Right lobe of liver (tissue), 6 donors: ENCODE measurements at places on chromosomes 4 and X. TPM values are rescaled to one million over a fixed set of nuclear protein-coding genes. Genes with fewer than 3 reads are reported as not detected.

GRCh38 chrX:21691512-21692018 is 33.4 kb upstream of the KLHL34 start:
- DNase-seq: no peak

DNA sequence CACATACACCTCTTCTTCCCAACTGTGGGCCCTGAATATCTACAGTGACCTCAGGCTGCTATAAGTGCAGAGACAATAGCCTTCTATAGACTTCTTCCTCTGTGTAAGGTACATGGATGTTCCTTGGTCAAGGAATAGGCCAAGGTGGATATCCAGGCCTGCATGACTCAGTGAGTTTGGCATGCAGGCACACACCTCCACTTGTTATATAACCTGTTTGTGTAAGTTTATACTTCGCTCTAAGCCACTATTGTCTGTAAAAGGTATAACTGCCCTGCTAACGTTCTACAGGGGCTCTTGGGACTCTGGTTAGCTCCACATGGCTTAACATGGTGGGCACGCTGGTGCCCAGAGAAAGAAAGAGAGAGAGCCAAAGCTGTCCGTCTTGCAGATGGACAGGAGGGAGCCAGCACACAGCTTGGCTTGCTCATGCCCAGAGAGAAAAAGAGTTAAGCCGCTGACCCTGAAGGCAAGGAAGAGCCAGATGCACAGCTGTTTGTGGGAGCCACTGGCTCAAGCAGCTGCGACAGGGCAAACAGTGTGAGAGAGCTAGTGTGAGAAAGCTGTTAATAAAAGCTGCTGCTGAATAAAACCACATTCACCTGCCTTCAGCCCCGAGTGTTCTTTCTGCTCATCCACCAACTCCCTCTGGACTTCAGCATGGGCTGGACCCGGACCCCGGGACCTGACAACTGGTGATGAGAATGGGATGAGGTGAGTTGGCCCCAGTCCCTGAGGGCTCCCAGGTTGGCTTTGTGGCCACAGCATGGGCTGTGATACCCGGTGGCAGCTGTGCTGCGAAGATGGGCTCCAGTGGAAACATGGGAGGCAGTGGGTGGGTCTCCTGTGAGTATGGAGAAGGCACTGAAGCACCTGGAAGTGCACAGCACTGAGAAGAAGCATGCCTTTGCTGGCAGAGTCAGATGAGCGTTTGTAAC is 44.5 kb upstream of the ZBTB33 start:
- no peak for DNase-seq

The XIAP gene
- 15.4 TPM for total RNA-seq

The ASB12 gene
- not detected for total RNA-seq

DNA sequence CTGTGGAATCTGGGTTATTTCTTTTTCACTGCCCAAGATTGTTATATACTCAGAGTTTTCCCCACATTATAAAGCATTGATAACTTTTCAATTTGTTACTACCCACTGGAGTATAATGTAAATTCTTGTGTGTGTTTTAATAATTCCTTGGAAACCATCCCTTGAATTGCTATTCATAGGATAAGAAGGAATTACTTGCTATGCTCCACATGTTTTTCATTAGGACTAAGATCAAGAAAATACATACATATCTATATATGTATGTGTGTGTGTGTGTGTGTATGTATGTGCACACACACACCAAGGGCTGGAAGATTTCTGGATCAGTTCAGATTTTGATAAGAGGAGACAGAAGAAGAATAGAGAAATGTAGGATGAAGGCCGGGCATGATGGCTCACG is 206.4 kb upstream of the JADE1 start:
- DNase-seq: no peak

The MAOB gene
- total RNA-seq: 143 TPM

- no peak for DNase-seq
Measured at GRCh38 chr4:107468156-107468555, 251.9 kb downstream of the PAPSS1 start.

The EIF4E gene
- 33.2 TPM for total RNA-seq

GRCh38 chrX:22186165-22186564 is 86.5 kb upstream of the CBLL2 start:
- DNase-seq: no peak

GRCh38 chr4:105148356-105148755 is 1.7 kb downstream of the TET2 start:
- no peak for DNase-seq

The C1QTNF7 gene
- total RNA-seq: 0.37 TPM

GRCh38 chr4:70997036-70997435 is 3.6 kb downstream of the DCK start:
- DNase-seq: no peak

- DNase-seq: no peak
Measured at GRCh38 chr4:36665985-36666527, 384.6 kb downstream of the DTHD1 start.

DNA sequence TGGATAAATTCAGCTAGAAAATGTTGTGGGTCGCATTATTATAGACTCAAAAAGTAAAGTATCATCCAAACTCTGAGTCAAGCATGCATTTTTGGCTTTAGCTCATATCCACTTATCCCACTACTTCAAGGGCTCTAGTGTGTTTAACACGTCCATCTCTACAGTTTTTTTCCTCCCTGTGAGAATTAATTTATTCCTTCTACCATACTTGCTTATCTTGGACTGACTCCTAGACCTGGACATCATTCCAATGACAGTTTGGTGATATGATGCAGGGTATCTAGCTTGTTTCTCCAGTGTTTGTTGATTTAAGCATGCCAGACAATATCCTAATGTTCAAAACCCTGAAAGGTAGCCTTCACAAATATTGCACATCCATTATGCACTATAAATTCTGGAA is 1037.1 kb upstream of the INTU start:
- no peak for DNase-seq

GRCh38 chr4:89915937-89916336 is 21.3 kb downstream of the MMRN1 start:
- DNase-seq: no peak

- DNase-seq: no peak
Measured at GRCh38 chrX:70527610-70528345, 83.1 kb downstream of the DLG3 start.

The SPARCL1 gene
- total RNA-seq: 8.0 TPM

- no peak for DNase-seq
Measured at GRCh38 chr4:60637976-60638375, 562.1 kb upstream of the ADGRL3 start.

The IL2 gene
- total RNA-seq: not detected

DNA sequence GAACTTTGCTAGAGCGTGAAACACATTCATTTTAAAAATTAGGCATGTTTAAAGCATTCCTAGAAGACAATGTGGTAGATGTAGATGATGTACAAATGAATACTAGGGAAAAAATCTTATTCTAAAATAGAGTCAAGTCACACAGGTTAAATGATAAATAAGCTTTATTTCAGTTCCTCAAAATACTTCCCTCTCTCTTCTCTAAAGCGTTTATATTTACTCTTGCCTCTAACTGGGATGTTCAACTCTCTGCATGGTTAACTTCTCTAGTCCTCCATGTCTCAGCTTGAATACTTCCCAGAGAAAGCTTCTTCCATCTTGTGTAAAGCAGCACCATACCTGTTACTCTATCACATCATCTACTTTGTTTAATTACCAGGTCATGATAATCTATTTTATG is 30.9 kb upstream of the GLRA3 start:
- no peak for DNase-seq

The NR0B1 gene
- total RNA-seq: not detected

The HAND2 gene
- 6.3 TPM for total RNA-seq

The TRIM75 gene
- not detected for total RNA-seq

DNA sequence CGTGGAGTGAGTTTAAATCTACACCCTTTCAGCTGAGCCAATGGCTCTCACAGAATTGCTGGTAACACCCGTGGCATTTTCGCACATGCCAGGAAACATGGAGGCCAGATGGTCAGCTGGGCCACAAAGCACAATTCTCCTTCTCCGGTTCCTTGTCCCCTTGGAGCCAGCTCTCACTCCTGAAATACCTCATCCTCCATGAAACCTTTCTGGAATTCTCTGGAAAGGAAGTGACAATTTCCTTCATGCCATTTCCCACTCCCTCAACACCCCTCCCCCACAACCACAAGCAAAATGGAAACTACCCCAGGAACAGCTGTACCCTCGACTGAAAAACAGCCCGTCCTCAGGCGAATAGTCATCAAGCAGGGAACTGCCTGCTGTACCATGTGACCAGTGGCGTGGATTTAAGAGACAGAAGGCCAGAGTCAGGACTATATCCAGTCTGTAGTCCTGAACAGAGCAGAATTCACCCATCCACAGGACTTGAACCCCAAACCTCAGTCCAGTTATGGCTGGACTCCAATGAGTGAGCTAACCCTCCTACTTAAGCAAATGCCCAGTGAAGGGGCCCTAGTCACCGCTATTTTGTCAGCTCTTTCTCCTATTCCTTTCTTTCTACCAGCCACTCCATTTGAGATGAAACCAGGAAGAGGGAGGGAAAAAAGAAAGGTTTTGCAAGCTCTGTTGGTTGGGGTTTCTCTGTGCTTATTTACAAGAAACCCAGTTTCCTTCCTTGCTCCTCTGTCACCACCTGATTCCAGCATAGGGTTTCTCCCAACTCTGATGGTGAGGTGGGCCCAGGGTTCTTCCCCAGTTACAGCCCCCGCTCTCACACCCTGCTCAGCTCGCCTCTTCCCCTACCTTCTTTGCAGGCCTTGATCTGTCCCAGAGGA is 24.5 kb downstream of the ELF4 start:
- no peak for DNase-seq

DNA sequence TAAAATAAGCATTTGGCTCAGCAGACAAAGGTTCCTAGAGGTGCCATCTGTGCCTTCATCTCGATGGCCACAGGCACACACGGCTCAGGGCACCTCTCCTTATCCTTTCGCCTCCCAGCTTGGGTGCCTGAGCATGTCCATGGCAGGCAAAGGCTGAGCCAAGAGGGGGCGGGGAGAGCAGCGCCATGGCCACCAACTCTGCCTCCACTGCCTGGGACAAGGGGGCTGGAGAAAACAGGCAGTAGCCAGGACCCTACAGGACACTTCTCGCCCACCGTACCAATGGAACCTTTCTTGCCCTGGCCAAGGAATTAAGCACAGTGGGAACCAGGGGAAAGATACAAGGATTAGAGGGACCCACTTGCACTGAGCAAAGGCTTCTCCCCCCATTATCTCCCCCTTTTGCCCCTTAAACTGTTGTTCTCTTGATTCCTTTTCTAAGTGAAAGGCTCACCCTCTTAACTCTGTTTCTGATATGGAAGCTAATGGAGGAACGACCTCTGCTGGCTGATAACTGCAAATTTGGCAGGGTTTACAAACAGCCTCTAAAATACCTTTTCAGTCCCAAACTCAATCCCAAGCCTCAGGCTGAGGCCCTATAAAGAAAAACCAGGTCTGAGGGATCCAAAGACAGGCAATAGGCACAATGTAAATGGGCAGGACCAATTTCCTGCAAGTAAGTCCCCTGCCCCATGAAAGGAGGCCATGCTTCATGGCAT is 335.2 kb downstream of the ADAM29 start:
- no peak for DNase-seq

DNA sequence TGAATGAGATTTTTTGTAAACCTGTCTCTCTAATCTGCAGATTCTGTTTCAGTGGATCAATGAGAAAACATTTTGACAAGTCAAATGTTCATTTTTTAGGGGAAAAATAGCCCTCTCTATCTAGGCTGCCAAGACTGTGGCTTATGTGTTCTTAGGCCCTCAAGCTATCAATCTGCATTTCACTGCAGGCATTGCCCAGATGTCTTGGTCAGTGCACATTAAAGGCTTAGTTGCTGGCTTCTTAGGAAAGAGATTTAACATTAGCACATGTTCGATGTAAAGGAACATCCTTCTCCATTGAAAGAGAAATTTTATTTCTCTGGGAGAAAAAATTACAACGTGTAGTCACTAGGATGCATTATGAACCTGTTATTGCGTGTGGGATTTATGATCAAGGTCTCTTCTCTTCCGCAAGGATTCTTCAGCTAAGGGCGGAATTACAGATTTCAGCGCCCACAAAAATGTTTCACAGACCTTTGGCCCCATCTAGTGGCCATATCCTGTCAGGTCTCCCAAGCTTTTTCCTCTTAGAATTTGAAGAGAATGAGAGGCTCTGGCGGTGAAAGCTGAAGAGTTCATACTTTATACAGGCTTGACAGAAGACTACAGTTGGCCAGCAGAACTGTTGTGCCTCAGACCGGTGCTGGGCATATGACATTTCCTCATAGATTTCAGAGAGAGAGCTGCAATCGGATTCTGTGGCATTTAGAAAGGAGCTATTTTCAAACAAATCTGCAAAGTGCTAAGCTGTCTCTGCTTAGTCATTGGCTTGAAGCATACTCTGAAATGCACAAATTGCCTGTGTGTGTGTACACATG is 144.6 kb upstream of the NOCT start:
- DNase-seq: peak; percentile 57

GRCh38 chr4:9845791-9846493 is 64.5 kb downstream of the DRD5 start:
- DNase-seq: no peak

DNA sequence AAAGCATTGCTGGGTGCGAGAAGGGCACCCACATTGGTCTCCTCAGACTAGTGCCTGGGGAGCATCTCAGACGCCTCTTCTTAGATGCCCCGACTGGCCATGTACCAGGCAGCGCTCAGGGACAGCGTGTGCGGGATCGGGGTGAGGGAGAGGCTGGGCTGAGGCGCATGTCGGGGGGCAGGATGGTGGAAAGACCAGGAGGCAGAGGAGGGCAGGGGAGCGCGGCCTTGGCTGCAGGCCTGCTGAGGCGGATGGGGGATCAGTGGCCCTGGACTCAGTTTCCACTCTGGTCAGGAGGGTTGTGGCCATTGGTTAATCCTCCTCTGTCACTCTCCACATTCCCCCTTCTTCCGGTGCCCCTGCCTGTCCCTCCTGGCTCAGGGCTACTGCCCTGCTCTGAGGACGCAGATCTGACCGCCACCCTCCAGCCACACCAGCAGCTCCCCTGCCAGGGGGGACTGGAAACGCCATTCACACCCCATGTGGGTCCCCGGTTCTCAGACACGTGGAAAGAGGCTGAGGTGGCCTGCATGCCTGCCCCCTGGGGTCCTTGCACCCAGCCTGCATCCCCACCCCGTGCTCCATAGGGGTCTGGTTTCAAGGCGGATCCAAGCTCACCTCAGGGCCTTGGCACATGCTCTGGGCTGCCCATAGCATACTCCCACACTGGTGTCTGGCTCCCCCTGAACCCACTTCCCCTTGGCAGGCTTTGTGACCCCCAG is 105.9 kb downstream of the CPZ start:
- peak; percentile 39 for DNase-seq

The MFAP3L gene
- 23.2 TPM for total RNA-seq

GRCh38 chrX:17511556-17511955 is 136.6 kb downstream of the NHS start:
- no peak for DNase-seq
